ENCODE measurements at places on chromosomes 5 and 9. TPM values are rescaled to one million over a fixed set of nuclear protein-coding genes. Genes with fewer than 3 reads are reported as not detected.

FAM151B gene
- total RNA-seq = 8.6 TPM

CDHR2 gene
- not detected for total RNA-seq

TERT gene
- not detected for total RNA-seq

LHX3 gene
- not detected for total RNA-seq

C9orf50 gene
- total RNA-seq = not detected

IL33 gene
- 7.3 TPM for total RNA-seq
